ENCODE measurements at places on chromosomes 5 and 9.

- no peak overlapping the region for H3K27ac ChIP-seq
- H3K27me3 ChIP-seq: no peaks in the 10 kb centered on the region
- DNase-seq: no peak
Observed at GRCh38 chr9:7028591-7028990, 270.8 kb downstream of the KDM4C start.

- no peak overlapping the region for H3K27ac ChIP-seq
- no peak for DNase-seq
- H3K4me1 ChIP-seq: no peaks in the 10 kb centered on the region
Observed at GRCh38 chr5:125134216-125135081, 388.0 kb upstream of the ZNF608 start.

- no peaks in the 10 kb centered on the region for H3K4me1 ChIP-seq
- H3K36me3 ChIP-seq: no peaks in the 10 kb centered on the region
- DNase-seq: no peak
- H3K27ac ChIP-seq: no peak overlapping the region
- no peaks in the 10 kb centered on the region for H3K27me3 ChIP-seq
Observed at GRCh38 chr5:72224946-72225463, 95.0 kb downstream of the MRPS27 start.

DNA sequence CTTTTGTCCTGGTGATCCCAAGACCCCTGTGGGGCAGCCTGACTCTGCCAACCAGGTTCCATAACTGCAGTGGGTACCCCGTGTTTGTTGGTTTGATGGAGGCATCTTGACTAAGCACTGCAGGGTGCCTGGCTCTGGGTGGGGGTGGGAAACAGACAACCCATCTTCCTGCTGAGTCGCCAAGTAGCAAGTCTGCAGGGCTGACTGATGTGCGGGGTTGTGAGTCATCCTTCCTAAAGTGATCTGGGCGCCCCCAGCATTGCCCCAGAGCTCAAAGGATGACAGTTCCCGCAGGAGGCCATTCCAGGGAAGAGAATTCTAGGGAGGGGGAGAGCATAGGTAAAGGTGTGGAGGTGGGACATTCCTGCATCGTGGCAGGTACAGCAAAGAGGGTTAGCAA is 23.5 kb downstream of the DAB2IP start:
- DNase-seq: no peak
- no peak overlapping the region for H3K27ac ChIP-seq
- no peaks in the 10 kb centered on the region for H3K36me3 ChIP-seq
- no peaks in the 10 kb centered on the region for H3K27me3 ChIP-seq

DNA sequence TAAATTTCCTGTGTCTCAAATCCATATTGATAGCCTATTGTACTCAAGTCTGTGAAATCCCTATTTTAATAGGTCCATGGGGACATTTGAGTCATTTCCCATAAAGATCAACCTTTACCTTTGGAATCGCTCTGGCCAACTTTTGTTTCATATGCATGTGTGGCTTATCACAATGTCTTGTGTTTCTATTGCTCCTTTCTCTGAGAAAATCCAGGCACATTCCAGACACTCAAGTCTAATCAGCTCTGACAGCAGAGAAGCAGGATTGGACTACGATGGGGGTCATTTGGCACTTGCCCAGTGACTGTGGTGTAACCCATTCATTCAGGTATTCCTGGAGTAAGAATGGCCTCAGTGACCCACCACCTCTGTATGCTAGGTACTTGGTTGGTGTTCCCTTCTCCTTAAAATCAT is 48.4 kb downstream of the ACTBL2 start:
- H3K36me3 ChIP-seq: no peaks in the 10 kb centered on the region
- H3K27ac ChIP-seq: no peak overlapping the region
- DNase-seq: no peak
- no peak overlapping the region for H3K4me3 ChIP-seq
- no peaks in the 10 kb centered on the region for H3K27me3 ChIP-seq
- H3K4me1 ChIP-seq: no peaks in the 10 kb centered on the region

DNA sequence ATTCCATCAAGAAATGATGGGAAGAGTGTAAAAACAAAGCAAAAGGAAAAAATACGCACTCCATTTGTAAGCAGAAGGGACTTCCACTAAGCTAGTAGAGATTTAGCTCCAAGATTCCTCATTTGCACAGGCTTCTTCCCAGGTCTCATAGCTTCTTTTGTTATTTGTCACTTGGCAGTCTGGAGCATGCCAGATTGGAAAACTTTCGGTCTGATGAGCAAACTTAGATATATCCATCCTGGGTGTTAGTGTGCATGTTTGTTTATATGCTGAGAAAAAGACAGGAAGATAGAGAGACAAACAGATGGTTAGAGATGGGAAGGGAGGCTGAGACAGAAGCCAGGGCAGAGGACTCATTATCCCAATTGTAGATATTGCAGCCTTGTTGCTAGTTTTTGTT is 1644.5 kb upstream of the NUDT12 start:
- DNase-seq: no peak
- H3K27me3 ChIP-seq: no peaks in the 10 kb centered on the region
- no peaks in the 10 kb centered on the region for H3K36me3 ChIP-seq
- no peak overlapping the region for H3K27ac ChIP-seq

Data from uterus (tissue), 4 donors.